ENCODE measurements at places on chromosomes 11 and 22.

DNA sequence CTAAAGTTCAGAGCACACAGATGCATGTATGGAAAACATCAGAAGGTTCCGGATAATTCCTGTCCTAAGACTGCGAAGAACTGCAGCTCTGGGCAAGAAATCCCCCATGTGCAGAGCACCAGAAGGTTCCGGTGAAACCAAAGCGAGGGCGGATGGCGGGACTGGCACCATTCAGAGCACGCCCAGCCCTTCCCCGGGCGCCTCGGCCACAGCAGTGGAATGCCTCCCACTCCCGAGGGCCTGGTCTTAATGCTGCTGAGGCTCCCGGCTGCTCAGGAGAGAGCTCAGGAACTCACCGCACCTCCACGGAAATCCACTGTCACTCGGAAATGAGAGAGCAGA is 43.1 kb downstream of the BRD1 start:
- no peak for DNase-seq

- DNase-seq: no peak
Measured at GRCh38 chr11:10155793-10156490, 138.1 kb downstream of the SBF2 start.

DNA sequence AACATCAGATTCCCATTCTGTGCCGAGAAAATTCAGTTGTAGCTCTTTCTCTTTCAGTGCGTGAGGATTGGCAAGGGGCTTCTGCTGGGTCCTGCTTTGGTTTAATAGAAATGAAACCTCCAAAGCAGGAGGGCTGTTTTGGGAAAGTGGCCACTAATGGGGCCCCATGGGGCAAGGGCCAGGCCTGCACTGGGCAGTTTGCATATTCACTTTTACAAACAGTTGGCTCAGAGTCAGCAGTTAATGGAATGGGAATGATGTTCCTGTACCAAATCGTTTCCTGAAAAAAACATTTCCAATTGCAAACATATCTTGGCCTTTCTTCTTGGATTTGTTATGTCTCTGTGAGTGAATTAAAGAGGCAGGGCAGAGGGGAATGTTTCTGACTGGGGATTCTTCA is 92.1 kb downstream of the PARVA start:
- DNase-seq: peak; percentile 65

DNA sequence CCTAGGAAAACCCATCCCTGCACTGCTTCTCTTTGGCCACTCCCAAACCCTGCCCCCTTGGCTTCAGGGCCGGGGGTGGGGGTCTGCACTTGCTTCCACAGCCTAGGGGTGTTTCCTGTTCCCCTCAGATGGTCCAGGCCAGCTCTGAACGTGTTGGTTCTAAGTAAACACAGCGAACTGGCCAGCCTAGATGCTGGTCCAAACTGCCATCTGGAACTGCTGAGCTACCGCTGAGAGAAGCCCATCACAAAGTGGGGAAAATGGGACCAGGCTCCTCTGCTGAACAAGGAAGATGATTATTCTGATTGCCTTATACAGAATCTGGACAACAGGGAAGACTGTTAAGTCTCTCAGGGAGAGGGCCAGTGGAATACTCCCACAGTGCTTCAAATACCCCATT is 23.5 kb upstream of the YPEL1 start:
- no peak for DNase-seq

GRCh38 chr11:116224154-116224888 is 548.5 kb downstream of the BUD13 start:
- DNase-seq: peak; percentile 34

GRCh38 chr11:1298695-1299492 is 10.5 kb downstream of the TOLLIP start:
- DNase-seq: no peak

DNA sequence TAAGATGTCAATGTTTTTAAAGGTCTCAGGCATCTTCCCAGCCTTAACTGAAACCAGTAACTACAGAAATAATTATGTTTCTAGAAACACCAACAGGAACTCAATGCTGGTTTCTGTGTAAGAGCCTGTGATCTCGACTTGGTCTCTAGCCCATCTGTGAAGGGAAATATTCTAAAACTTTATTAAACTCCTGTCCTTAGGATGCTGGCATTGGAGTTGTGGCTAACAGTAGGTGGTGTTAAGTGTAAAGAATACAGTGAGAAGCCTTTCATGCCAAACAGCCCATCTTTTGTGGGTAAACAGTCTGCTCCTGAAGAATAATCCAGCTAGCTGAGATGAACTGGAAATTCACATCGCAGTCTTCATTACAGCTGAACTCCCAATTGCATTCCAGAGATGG is 133.2 kb downstream of the ADAMTS15 start:
- DNase-seq: no peak

- DNase-seq: no peak
Measured at GRCh38 chr11:125990244-125990643, 44.4 kb downstream of the VSIG10L2 start.

GRCh38 chr11:101442171-101442570 is 141.6 kb downstream of the TRPC6 start:
- no peak for DNase-seq

DNA sequence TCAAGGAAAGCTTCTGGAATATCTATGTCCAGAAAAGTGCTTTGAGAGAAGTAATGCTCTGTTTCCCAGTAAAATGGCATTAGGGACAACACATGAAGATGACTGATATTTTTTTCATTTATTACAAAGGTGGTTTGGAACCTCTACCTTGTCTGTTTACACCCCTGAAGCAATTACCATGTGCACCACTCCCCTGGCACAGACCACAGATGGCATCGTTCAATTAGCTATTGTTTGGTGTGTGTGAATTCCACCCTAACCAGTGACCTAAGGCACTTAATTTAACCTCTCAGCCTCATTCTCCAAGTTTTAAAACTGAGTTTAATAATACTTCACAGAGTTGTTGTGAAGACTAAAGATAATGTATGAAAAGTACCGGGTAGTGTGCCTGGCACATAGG is 127.6 kb upstream of the BMAL1 start:
- DNase-seq: no peak

GRCh38 chr11:74754507-74755252 is 6.0 kb downstream of the RNF169 start:
- DNase-seq: peak; percentile 92

DNA sequence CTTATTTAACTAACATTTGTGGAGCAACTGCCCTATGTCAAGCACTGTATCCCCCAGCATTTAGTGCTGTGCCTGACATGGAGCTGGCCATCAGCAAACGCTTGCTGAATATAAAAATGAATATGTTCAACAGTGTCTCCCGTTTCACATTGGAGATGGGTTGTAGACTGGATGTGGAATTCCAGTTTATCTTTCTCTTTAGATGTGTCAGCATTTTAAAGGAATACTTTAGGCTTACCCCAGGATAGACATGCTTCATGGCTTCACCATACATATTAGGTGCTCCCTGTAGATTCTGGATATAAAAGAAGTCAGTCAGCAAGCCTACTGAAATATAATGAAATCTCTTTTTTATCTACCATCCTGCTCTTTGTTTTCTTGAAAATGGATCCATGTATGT is 21.3 kb upstream of the TPH1 start:
- DNase-seq: no peak

DNA sequence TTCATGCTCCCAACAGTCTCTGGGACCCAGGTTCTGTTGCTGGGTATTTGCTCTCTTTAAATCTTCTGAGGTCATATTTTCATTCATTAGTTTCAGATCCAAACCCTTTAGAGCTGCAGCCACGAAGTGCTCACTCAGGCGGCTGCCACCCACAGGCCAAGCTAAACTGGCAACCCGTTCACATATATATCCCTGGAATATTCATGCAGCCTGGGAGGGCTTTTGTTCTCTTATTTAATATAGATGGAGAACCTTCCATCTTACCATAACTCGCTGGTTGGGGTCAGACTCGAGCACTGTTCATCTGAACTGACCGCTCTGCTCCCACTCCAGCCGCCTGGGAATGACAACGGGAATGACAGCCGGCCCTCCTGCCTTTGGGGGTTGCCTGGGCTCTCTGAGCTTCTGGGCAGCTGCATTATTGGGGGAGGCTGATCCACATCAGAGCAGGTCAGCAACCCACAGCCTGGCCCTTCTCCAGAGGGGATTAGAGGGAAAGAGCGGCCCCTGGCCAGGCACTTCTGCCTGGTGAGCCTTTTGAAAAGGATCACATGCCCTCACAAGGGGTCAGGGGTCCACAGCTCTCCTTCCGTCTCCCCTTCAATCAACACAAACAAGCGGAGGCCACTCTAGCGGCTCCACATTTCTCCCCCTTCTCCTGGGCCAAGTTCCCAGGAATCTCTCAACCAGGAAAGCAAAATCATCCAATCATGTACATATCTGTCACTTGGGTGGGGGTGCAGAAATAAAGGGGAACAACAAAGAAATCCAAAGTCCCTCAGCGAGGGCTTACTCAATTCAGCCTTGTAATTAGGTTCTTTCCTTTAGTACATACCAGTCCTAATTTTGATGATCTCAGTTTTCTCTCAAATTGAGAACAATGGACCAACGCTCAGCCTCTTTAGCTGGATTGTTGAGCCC is 11.8 kb downstream of the TMEM184B start:
- no peak for DNase-seq

GRCh38 chr11:36741515-36741914 is 143.5 kb upstream of the RAG2 start:
- DNase-seq: no peak

- DNase-seq: no peak
Measured at GRCh38 chr22:38748487-38749136, 7.2 kb downstream of the SUN2 start.

DNA sequence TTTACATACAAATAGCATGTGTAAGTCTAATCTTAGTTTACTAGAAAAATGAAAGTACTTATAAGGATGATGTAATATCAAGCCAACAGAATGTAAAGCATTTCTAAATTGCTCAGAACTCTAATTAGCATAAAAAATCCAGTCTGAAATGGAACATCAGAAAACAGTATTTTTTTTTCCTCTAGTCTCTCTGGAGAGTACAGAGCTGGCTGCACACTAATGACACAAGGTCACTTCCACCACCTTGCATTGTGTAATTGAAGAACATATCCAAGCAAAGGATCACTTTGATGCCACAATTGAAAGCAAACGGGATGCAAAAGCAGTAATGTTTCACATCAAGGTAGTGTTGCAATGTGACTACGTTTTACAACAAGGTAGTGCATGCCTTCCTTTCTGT is 548.0 kb upstream of the LUZP2 start:
- no peak for DNase-seq

DNA sequence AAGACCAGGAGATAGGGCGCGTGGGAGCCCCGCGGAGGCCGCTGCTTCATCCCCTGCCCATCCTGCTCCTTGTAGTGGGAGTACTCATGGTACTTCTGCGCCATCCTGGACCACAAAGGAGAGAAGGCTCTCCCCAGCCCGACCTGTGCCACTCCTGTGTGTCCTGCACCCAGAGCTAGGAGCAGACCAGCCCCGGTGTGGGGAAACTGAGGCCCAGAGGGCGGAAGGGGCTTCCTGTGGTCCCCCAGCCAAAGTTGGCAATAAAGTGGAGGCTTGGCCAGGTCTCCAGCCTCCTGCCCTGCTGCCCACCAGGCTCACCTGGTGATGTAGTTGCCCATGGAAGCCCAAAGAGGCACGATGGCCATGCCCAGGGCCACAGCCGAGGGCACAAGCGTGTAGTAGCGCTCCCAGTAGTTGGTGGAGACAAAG is 4.7 kb downstream of the UNC93B1 start:
- DNase-seq: no peak

DNA sequence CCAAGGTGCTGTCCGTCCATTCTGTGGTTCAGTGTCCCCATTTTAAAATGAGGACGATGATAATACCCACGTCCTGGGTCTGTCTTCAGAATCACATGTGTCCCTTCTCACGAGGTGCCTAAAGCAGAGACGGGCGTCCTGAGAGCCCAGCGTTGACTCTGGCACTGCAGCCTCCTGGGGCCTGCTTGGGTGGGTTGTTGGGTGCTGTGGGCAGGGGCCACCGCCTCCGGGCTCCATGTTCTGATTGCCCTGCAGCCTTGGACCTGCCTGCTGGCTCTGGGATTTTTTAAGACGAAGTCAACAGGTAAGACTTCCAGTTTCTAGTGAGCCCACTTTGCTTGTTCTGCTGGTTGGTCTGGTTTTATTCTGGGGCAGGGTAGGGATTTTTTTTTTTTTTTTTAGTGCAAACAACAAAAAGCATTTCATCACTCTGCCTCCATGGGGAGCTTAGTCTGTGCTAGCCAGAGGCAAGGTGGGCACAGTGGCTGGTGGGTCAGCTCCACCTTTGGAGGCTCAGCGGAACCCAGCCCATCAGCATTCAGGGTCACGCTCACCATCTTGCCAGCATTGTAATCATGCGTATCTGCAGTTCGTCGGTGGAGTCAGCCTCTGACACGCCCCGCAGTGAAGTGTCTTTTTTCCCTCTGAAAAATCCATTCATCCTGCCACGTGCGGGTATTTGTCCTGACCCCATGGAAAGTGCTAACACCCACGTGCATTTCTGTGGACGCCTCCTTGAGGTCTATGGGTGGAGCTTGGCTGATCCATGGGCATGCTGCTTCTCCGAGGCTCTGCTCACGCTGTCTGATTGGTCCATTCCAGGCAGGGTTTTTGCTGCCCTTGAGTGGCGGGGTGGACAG is 28.3 kb downstream of the NADSYN1 start:
- no peak for DNase-seq

GRCh38 chr11:58888579-58888978 is 44.1 kb upstream of the GLYATL2 start:
- no peak for DNase-seq

- DNase-seq: no peak
Measured at GRCh38 chr11:115958089-115959000, 454.1 kb upstream of the CADM1 start.

DNA sequence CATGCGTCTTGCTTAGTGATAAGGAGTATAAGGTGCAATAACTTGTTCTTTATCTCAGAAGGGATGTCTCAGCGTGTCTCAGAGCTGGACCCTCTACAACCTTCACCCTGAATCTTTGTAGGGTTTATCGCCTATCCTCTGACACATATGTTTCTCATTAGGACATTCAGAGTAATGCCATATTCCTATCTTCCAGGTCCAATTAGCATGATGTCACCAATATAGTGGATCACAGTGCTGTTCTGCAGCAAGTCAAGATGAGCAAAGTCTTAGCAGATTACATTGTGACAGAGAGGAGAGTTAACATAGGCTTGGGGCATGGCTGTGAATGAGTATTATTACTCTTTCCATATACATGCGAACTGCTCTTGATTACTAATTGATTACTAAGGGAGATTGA is 110.3 kb upstream of the CLPB start:
- DNase-seq: no peak

DNA sequence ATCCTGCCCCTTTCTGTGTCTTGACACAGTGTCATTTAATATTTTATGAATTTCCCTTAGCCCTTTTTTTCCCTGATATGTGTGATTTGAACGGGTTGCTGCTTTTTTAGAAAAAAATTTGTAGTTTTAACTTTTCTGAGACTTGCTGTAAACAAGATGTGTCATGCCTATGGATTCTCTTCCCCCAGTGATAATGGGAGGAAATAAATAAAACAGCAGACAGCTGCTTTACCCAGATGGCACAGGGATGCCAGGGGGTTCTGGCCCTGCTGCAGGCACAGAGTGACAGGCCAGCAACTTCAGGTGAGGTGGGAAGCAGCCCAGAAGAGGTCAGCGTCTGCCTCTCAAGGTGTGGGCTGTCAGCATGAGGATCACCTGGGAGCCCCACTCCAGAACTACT is 266.9 kb downstream of the KIRREL3 start:
- no peak for DNase-seq

Data from endothelial cell of umbilical vein (primary cell).